ENCODE measurements at places on chromosomes 13 and 19. TPM values are rescaled to one million over a fixed set of nuclear protein-coding genes. Genes with fewer than 3 reads are reported as not detected.

SNAPC2 gene
- 17.7 TPM for total RNA-seq

PGLYRP2 gene
- total RNA-seq = not detected

THAP8 gene
- 5.5 TPM for total RNA-seq

KCNN4 gene
- total RNA-seq = 85.2 TPM

GRK1 gene
- under 0.01 TPM for total RNA-seq

SGCG gene
- 5.1 TPM for total RNA-seq

HAUS8 gene
- total RNA-seq = 3.1 TPM

MYH14 gene
- 30.6 TPM for total RNA-seq

CHMP2A gene
- 108 TPM for total RNA-seq

HDGFL2 gene
- total RNA-seq = 48.4 TPM

LGALS7B gene
- 3.5 TPM for total RNA-seq

MEX3D gene
- 80.5 TPM for total RNA-seq

ZNF274 gene
- total RNA-seq = 28.3 TPM

OR7C1 gene
- 3.5 TPM for total RNA-seq

Measured in placental epithelial cell (primary cell).